ENCODE measurements at places on chromosomes 3 and 15.

DNA sequence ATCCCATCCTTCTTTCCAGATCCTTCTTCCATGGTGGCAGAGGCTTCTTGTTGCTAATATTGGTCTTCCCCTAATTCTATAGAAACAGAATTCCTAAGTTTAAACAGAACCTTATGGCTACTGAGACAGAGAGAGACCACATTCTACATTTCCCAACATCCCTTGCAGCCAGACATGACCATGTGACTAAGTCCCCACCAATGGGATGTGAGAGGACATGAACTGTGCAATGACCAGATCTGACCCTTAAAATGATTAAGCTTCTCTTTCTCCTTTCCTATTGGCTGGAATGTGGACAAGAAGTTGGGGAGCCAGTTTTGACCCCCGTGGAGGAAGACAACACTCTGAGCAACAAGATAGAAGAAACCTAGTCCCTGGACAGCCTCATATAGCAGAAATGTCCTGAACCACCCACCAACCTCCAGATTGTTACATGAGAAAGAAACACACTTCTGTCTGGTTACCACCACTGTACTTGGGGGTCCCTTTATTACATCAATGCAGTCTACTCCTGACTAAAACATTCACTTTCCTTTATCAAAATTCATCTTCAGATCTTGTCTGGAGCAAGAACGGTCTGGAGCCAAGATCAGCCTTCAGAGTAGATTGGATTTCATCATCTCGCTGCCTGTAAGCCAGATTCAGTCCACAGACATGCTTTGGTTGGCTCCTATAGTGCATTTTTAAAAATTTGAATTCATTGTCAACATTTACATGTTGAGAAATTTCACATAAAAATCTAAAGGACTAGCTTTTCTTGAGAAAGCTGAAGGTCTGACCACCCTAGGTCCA lies 183.9 kb downstream of the SHQ1 start:
- DNase-seq: no peak

GRCh38 chr3:110343376-110343775 lies 728.2 kb upstream of the NECTIN3 start:
- DNase-seq: no peak

DNA sequence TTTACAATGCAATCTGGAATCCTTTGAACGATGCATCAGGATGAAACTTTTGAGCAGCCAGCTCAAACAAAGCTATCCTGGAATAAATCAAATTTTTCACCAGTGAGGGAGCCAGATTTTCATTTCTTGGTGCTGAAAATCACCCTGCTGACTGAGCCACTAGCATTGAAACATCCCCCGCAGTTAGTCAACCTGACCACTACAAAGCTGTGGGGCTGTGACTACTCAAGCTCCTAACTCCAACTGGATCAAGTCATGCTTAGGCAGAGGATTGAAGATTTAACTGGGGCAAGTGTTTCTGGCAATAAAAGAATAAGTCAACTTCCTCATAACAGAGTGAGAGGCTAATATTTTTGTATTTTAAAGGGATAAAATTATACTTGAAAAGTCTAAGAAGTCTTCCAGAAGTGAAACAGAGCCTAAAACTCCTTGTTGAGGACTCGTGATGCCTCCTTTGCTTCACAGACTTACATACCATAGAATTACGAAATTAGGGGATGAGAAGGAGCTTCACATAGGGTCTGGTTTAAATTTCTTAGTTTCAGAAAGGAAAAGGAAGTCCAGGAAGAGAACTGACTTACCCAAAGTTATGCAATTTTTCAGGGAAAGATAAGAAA lies 177.8 kb downstream of the SERPINI1 start:
- no peak for DNase-seq

- DNase-seq: no peak
Observed at GRCh38 chr3:178699810-178700209, 163.6 kb downstream of the KCNMB2 start.

DNA sequence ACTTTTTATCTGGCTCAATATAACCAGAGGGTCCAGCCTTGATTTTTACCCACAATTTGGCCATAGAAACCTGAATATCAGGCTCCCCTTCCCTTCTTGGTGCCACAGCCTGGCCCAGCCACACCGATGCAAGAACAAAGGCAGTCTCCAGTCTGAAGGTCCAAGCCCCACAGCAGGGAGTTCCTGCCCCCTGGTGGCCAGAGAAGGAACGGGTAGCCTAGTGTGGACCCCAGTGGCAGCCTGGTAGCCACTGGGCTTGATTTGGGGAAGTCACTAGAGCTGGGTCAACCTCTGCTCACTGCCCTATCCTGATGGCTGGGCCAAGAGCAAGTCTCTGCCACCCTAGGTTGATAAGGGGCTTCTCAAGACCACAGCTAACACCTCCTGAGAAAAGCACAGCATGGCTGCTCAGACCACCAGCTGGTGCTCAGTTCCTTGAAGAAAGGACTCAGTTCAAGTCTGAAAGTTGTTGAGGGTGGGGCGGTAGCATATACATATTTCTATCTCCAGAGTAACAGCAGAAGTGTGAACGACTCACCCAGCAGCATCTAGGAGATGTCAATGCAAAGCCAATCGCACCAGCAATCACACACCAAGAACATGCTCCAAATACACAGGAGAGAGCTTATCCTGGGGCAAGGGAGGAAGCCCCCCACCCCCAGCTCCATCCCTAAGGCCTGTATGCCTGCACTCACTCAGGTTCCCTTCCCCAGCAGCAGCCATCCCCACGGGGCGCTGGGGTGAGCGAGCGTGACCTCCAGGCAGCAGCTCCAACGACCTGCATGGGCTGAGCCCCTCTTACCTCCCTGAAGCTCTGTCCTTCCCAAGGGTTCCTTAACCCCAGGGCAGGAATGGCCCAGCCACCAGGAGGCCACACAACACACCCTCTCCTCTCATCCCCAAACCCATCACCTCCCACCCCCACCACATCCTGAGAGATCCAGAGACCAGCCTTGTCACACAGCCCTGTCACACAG lies 7.6 kb downstream of the PFKFB4 start:
- DNase-seq: peak; percentile 78

GRCh38 chr3:78912259-78912658 lies 855.5 kb downstream of the ROBO1 start:
- no peak for DNase-seq

DNA sequence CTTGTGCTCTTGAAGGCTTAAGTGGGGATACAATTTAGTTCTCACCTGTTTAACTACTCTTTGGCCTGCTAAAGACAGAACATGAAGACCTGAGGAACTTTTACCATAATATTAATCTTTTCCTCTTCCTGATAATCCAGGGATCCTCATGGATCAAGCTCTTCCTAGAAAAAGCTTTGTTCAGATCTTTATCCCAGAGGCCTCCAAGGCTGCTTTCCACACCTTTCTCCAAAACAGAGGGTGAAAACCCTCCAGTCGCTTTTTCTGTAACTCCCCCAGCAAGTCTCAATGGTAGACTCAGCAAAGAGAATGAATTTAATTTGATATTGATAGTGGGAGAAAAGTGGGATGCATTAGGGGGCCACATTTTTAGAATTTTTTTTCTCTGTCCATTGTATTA lies 203.6 kb downstream of the CGGBP1 start:
- DNase-seq: no peak

- DNase-seq: no peak
Observed at GRCh38 chr3:50132421-50133282, 22.5 kb upstream of the SEMA3F start.

DNA sequence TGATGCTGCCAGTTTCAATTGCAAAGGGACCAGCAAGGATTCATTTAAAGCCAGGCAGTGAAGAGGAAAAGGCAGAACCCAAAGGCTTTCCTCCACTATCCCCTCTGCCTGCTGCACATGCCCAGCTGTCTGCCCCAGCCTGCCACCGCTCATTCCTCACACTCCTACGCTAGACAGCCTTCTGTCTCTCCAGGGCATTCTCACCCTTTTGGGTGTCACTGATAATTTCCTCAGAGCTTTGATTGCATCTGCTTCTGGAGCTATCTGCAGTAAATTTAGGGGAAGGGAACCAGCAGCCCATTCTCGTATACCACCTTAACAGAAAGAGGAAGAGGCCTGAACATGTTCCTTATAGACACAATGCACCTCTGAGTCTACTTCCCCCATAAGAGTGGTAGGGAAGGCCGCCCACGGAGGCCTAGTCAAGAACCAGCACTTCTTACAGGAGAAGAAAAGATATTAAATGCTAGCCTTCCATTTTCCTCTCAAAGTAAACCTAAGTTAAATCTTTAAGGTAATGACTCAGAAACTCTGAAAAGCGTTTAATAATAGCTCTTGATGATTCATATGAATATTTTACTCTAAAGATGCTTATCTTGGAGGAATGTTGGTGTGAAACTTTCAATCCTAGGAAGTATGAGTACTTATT lies 20.9 kb downstream of the NUDT16 start:
- no peak for DNase-seq

- no peak for DNase-seq
Observed at GRCh38 chr3:42635111-42635510, 18.4 kb upstream of the ZBTB47 start.

GRCh38 chr15:40242213-40242599 lies 3.3 kb downstream of the PAK6 start:
- no peak for DNase-seq

- DNase-seq: no peak
Observed at GRCh38 chr3:32850226-32850625, 32.4 kb downstream of the TRIM71 start.

DNA sequence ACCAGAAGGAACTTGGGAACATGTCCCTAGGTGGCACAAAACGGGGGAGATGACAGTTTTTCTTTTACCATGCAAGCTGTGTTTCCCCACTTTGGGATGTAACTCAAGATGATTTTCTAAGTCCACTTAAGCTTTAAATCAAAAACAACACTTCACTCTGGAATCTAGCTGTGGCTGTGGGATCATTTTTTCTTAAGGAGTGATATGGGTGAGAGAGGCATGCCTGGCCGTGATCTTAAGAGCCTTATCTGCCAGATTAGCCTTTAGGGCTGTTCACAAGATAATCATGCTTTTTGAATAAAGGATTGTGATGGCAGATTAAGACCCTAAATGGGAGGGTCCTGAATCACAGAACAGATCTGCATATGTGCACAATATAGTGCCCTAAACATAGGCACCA lies 384.8 kb upstream of the SEMA6D start:
- no peak for DNase-seq
